ENCODE measurements at places on chromosomes 4 and X.
A peak's percentile ranks its signal among the peaks of the same experiment; 100 is the strongest.

GRCh38 chr4:65624651-65625050, 45.6 kb downstream of the EPHA5 start:
- no peaks in the 10 kb centered on the region for H3K36me3 ChIP-seq
- H3K4me3 ChIP-seq: no peak overlapping the region
- H3K27me3 ChIP-seq: no peaks in the 10 kb centered on the region

- no peak for DNase-seq
- H3K36me3 ChIP-seq: no peaks in the 10 kb centered on the region
- no peaks in the 10 kb centered on the region for H3K27me3 ChIP-seq
- H3K27ac ChIP-seq: no peak overlapping the region
- H3K4me1 ChIP-seq: no peaks in the 10 kb centered on the region
Measured at GRCh38 chr4:98873059-98873458, 55.9 kb downstream of the EIF4E start.

DNA sequence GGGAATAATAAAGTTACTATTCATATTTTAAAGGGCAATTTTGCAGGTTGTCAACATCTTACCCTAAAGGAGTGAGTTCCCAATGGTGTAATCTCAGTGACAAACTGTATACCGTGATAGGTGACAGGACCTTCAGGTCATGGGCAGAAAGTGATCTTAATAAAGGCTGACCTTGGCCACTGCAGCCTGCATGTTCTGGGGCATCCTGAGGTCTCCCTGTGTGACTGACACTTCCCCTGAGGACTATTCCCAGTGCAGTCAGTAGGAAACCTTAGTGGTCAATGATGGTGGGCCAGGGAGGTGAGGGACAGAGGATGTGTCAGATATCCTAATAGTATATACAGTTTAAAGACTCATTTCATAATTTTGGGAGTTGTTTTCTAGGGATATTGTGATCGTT, 137.2 kb downstream of the SHROOM3 start:
- no peak for DNase-seq
- H3K36me3 ChIP-seq: no peaks in the 10 kb centered on the region
- no peaks in the 10 kb centered on the region for H3K27me3 ChIP-seq
- H3K27ac ChIP-seq: no peak overlapping the region

- no peaks in the 10 kb centered on the region for H3K36me3 ChIP-seq
- DNase-seq: no peak
Measured at GRCh38 chrX:42776195-42776594, 1.8 kb downstream of the PPP1R2C start.

- H3K4me3 ChIP-seq: no peak overlapping the region
- H3K27ac ChIP-seq: no peak overlapping the region
- DNase-seq: peak; percentile 72
- no peaks in the 10 kb centered on the region for H3K36me3 ChIP-seq
Measured at GRCh38 chrX:115940888-115941332, 229.6 kb upstream of the AGTR2 start.

DNA sequence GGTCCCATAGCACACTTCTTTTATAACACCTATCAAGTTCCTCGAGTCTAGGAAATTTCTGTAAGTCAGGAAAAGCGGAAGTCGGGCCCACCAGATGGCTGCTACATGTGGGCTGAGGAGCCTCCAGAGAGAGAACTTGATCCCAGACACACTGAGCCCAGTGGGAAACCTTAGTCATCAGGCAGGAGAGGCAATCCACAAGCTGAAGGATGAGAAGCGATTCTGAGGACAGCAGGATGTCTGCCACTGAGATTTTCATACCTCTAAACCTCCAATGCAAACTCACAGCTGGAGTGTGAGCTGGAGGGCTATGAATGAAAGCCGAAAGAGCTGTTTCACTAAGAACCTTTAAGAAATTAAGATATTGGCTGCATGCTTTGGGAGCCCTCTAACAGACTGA, 52.6 kb upstream of the PDHA1 start:
- no peak overlapping the region for H3K4me3 ChIP-seq
- no peak overlapping the region for H3K27ac ChIP-seq
- no peaks in the 10 kb centered on the region for H3K27me3 ChIP-seq
- H3K4me1 ChIP-seq: no peaks in the 10 kb centered on the region
- no peaks in the 10 kb centered on the region for H3K36me3 ChIP-seq
- DNase-seq: no peak

DNA sequence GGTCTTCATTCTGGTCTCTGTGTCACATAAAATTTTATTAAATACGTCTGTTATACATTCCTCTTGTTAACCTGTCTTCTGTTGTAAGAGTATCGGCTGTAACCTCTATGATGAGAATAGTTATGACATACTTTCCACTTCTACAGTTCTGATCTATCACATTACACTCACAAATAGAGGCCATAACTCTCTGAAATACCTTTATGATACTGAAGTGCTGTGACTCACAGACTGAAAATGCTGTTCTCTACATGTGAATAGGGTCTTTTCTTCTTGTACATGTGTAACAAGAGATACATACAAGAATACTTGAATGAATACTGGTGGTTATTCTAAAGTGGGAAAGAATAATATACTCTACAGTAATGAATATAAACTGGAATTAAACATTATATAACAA, 1047.6 kb downstream of the TECRL start:
- no peaks in the 10 kb centered on the region for H3K27me3 ChIP-seq
- H3K36me3 ChIP-seq: no peaks in the 10 kb centered on the region
- no peak overlapping the region for H3K4me3 ChIP-seq
- DNase-seq: no peak
- H3K27ac ChIP-seq: no peak overlapping the region
- no peaks in the 10 kb centered on the region for H3K4me1 ChIP-seq

DNA sequence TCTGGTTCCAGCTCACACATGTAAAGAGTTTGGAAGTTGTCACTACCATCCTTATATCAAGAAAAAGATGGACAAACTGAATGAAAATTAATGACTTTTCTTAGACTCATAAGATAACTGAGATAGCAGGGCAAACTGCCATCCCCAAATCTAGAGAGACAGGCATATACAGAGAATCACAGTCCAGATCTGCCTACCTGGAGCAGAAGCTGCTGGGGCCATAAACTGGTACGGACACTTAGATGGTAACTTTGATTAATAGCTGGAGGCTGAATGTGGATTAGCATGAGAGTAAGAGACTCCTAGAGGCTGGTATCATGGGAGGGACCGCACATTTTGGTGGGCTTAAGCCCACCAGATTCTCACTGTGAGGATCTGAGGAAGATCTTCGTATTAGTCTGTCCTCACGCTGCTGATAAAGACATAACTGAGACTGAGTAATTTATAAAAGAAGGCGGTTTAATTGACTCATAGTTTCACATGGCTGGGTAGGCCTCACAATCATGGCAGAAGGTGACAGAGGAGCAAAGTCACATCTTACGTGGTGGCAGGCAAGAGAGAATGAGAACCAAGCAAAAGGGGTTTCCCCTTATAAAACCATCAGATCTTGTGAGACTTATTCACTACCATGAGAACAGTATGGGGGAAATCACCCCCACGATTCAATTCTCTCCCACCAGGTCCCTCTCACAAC, 10.8 kb upstream of the POLA1 start:
- H3K27me3 ChIP-seq: no peaks in the 10 kb centered on the region
- DNase-seq: no peak
- H3K4me3 ChIP-seq: no peak overlapping the region

GRCh38 chrX:108437349-108438109, 693 bp downstream of the COL4A6 start:
- H3K27me3 ChIP-seq: peaks cover 31% of the 10 kb centered on the region
- H3K4me3 ChIP-seq: no peak overlapping the region
- no peaks in the 10 kb centered on the region for H3K4me1 ChIP-seq
- no peak for DNase-seq
- H3K27ac ChIP-seq: no peak overlapping the region

GRCh38 chrX:41718481-41719235, 5.3 kb upstream of the GPR82 start:
- no peak overlapping the region for H3K27ac ChIP-seq
- no peaks in the 10 kb centered on the region for H3K36me3 ChIP-seq
- DNase-seq: peak; percentile 3
- no peaks in the 10 kb centered on the region for H3K4me1 ChIP-seq
- H3K4me3 ChIP-seq: no peak overlapping the region

GRCh38 chrX:48971249-48972219, at the start of gene KCND1:
Gene KCND1, minus strand, starts transcription at chrX:48971844. Its CDS starts 1,573 bp downstream, at chrX:48970271.
- no peak for DNase-seq
- H3K27ac ChIP-seq: no peak within 1 kb of the TSS
- H3K27me3 ChIP-seq: no peaks in the 10 kb centered on the region
- no peaks in the 10 kb centered on the region for H3K36me3 ChIP-seq
- no peaks in the 10 kb centered on the region for H3K4me1 ChIP-seq
- peak within 1 kb of the TSS; percentile 23 for H3K4me3 ChIP-seq

DNA sequence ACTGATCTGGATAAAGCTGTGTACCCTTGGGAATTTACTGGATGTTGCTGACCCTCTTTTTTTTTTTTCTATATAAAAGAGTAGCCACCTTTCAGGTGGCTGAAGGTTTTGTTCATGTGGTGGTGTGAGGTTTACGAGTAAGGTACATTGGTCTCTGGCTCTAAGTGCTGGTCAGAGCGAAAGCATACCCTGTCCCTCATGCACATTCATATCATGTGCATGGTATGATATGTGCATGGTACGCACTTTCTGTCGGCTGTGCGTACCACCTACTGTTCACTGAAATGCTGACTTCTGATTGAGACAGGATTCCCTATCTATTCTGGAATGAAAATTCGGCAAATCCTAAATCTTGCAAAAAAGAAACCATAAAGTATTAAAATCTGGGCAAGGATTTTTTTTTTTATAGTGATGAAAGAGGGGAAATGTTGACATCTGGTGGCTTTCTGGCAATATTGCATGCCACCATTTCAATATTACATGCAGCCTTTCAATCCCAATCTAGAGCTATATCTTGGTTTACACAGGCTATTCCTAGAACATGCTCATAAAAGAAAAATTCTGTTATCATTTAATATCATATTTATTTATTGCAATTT, 32.8 kb downstream of the FAM149A start:
- no peak for DNase-seq
- no peaks in the 10 kb centered on the region for H3K36me3 ChIP-seq
- H3K4me3 ChIP-seq: peak overlapping the region; percentile 33

DNA sequence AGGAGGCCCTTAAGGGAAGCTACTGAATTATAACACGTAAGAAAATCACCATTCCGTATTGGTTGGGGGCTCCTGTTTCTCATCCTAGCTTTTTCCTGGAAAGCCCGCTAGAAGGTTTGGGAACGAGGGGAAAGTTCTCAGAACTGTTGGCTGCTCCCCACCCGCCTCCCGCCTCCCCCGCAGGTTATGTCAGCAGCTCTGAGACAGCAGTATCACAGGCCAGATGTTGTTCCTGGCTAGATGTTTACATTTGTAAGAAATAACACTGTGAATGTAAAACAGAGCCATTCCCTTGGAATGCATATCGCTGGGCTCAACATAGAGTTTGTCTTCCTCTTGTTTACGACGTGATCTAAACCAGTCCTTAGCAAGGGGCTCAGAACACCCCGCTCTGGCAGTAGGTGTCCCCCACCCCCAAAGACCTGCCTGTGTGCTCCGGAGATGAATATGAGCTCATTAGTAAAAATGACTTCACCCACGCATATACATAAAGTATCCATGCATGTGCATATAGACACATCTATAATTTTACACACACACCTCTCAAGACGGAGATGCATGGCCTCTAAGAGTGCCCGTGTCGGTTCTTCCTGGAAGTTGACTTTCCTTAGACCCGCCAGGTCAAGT, 6.9 kb upstream of the MSANTD1 start:
- H3K27ac ChIP-seq: no peak overlapping the region
- no peak for DNase-seq
- no peaks in the 10 kb centered on the region for H3K36me3 ChIP-seq
- H3K27me3 ChIP-seq: no peaks in the 10 kb centered on the region

GRCh38 chr4:148344941-148345340, 97.3 kb downstream of the NR3C2 start:
- no peaks in the 10 kb centered on the region for H3K36me3 ChIP-seq
- no peak overlapping the region for H3K4me3 ChIP-seq
- DNase-seq: no peak
- peaks cover 3% of the 10 kb centered on the region for H3K4me1 ChIP-seq

DNA sequence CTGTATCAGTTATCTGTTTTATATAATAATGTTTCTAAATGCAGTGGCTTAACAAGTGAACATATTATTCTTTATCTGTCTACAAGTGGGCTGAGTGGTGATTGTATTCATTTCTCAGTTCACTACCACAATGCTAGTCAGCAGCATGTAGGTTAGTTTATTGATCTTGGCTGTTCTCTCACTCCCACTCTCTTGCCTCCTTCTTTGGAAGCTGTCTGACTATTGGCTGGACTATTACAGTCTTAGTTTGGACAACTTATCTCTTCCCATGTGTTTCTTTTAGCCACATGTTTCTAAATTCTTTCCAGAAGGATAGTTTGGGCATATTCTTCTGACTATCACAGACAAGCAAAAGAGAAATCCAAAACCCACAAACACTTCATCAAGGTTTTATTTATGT, 459.5 kb upstream of the AGA start:
- DNase-seq: no peak
- H3K36me3 ChIP-seq: no peaks in the 10 kb centered on the region
- no peaks in the 10 kb centered on the region for H3K27me3 ChIP-seq
- no peaks in the 10 kb centered on the region for H3K4me1 ChIP-seq
- no peak overlapping the region for H3K4me3 ChIP-seq

GRCh38 chr4:138577145-138577544, 335.0 kb upstream of the SLC7A11 start:
- H3K27me3 ChIP-seq: no peaks in the 10 kb centered on the region
- no peak overlapping the region for H3K27ac ChIP-seq
- H3K4me1 ChIP-seq: no peaks in the 10 kb centered on the region
- no peak for DNase-seq

DNA sequence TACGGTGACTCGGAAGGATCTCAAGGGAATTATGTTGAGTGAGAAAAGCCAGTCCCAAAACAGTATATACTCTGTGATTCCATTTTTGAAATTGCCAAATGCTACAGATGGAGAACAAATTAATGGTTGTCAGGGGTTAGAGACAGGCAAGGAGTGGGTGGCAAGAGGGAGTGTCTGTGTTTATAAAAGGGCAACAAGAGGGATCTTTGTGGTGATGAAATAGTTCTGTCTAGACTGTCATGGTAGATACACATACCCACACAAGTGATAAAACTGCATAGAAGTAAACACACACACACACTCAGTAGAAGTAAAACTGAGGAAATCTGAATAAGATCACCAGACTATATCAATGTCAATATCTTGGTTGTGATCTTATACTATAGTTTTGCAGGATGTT, 92.7 kb downstream of the CD99L2 start:
- no peaks in the 10 kb centered on the region for H3K27me3 ChIP-seq
- H3K4me3 ChIP-seq: no peak overlapping the region
- no peak overlapping the region for H3K27ac ChIP-seq
- H3K36me3 ChIP-seq: no peaks in the 10 kb centered on the region
- DNase-seq: no peak

DNA sequence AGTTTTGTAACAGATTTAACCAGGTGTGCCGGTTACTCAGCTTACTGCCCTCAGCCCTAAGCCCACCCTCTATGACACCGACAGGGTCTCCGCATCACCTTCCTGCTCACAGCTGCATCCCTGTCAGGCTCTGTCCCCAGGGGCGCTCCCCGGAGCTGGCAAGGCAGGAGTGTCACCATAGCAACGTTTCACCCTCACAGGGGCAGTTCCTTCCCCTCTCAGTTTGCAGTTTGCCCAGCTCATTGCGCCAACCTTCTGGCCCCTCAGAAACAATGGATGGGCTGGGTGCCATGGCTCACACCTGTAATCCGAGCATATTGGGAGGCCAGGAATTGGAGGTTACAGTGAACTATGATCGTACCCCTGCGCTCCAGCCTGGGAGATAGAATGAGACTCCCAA, 42.6 kb downstream of the RGS12 start:
- DNase-seq: no peak
- H3K36me3 ChIP-seq: no peaks in the 10 kb centered on the region
- H3K27me3 ChIP-seq: no peaks in the 10 kb centered on the region
- no peak overlapping the region for H3K4me3 ChIP-seq

GRCh38 chr4:163755013-163755412, 260.5 kb downstream of the TMA16 start:
- H3K27ac ChIP-seq: no peak overlapping the region
- H3K27me3 ChIP-seq: no peaks in the 10 kb centered on the region
- no peak overlapping the region for H3K4me3 ChIP-seq
- H3K4me1 ChIP-seq: no peaks in the 10 kb centered on the region
- no peak for DNase-seq

Data from pancreas (tissue), 10 donors.